ENCODE measurements at places on chromosomes 11 and 22.

DNA sequence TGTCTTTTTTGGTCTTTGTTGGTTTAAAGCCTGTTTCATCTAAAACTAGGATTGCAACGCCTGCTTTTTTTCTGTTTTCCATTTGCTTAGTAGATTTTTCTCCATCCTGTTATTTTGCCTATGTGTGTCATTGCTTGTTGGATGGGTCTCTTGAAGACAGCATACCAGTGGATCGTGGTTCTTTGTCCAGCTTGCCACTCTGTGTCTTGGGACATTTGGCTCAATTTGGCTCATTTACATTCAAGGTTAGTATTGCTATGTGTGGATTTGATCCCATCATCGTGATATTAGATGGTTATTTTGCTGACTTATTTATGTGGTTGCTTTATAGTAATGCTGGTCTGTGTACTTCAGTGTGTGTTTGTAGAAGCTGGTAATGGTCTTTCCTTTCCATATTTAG is 31.4 kb upstream of the ANKK1 start:
- no peak for DNase-seq

- DNase-seq: no peak
Observed at GRCh38 chr11:121884626-121885025, 231.4 kb downstream of the BLID start.

GRCh38 chr11:34068111-34068510 is 16.6 kb downstream of the CAPRIN1 start:
- DNase-seq: no peak

GRCh38 chr11:105923252-105923651 is 98.8 kb downstream of the MSANTD4 start:
- DNase-seq: no peak

GRCh38 chr11:71450939-71451338 is 2.1 kb upstream of the NADSYN1 start:
- DNase-seq: no peak

GRCh38 chr11:89660234-89660633 is 49.9 kb upstream of the TRIM77 start:
- peak; percentile 3 for DNase-seq

DNA sequence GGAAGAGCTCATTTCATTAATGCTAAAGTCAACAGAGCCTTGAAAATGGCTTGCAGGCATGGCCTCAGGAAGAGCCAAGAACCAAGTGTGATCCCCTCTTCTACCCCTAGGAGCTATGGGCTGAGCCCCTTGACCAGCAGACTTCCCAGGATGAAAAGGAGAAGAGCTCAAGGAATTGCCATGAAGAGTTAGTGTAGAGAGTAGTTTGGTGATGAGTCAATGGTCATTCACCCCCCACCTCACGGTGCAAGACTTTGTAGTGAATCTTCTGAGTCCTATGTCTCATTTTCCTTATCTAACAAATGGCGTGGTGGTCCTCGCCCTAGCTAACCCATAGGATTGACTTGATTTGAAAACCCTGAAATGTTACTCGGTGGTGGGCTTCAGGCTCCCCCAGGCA is 422.4 kb upstream of the CADM1 start:
- no peak for DNase-seq

Measured in HuH-7.5 (cell line).